Stimulated activated CD4-positive, alpha-beta T cell treated with anti-CD3 and anti-CD28 coated beads, Interleukin-2, amount 100 ng/mL, for 4 hours (primary cell): ENCODE measurements at places on chromosomes 2 and 18.

GRCh38 chr18:80210312-80211083, 36.8 kb downstream of the PARD6G start:
- DNase-seq: no peak

DNA sequence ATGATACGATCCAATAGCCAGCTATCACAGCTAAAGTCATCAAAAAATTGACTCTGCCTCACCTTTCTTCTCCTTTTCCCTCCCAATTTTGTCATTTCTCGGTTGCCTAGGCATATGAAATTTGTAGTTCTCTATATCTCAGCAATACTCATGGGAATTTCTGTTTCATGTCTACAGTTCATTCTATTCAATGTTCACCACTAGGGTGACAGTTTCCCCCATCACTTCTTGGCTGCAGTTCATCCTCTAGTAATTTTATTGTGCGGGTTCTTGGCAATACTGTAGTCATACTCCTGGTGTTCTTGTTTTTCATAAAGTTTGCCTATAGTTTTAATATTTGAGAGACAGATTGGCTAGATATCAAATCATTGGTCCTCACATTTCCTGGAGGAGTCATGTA, 872.2 kb upstream of the ID2 start:
- no peak for DNase-seq

GRCh38 chr2:9518163-9518562, 37.5 kb downstream of the ADAM17 start:
- no peak for DNase-seq

- DNase-seq: no peak
Measured at GRCh38 chr2:102245266-102246151, 58.7 kb downstream of the IL1RL2 start.

DNA sequence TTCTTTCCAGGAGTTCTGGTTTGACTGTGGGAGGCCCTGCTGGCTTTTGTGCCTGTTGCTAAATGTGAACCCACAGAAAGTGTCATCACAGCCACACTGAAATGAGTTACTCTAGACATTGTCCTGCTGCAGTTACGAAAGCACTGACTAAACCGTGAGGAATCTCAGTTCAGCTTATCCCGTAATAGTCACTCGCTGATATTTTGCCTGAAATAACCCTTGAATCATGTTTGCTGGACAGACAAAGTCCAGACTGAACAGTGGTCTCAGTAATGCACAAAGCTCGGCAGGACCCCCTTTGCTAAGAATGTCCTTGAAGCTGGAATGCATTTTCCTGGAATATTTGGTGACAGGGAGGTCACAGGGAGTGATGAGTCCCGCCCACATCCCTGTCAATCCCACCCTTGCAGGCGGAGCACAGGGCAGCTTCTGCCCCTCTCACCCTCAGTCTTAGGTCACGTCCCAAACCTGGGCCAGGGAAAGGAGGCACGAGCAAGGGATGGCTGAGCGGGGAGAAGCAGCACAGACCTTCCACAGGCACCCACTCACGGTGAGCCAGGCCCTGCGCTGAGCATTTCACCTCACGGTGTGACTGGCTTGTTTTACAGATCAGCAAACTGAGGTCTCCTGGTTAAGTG, 53.4 kb downstream of the ADI1 start:
- no peak for DNase-seq
